ENCODE measurements at places on chromosomes 7 and 10. TPM values are rescaled to one million over a fixed set of nuclear protein-coding genes. Genes with fewer than 3 reads are reported as not detected.

PNLIPRP2 gene
- total RNA-seq = not detected

PRPS1L1 gene
- total RNA-seq = not detected

SYT15 gene
- total RNA-seq = 0.89 TPM

CTAGE6 gene
- total RNA-seq = not detected

SPDYE5 gene
- total RNA-seq = not detected

CDH23 gene
- total RNA-seq = 0.13 TPM

KCNMA1 gene
- total RNA-seq = 32.5 TPM

RPP38 gene
- total RNA-seq = 13.0 TPM
